ENCODE measurements at places on chromosomes 6 and 20.

DNA sequence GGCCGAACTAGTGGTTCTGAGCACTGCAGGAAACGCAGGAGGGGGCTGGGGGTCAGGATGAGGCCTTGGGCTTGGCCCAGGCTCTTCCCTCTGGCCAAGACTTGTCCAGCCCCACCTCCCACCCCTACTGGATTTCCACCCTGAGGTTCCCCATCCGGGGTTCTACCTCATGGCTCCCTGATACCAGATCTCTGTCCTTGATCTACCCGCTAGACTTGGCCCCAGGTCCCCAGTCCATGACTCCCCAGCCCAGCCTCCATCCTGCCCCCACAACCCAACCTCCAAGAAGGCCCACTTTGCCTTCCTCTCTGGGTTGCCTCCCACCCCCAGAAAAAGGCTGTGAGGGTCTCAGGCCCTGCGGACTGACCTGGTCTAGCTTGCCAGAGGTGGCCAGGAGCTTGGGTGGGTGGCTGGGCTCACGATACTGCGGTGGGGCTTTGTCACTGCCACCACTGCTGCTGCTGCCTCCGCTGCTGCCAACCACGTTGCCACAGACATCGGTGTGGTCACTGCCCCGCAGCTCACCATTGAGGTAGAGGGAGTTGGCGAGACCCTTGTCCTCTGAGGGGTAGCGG lies 6.8 kb upstream of the FASTKD5 start:
- no peak for DNase-seq

DNA sequence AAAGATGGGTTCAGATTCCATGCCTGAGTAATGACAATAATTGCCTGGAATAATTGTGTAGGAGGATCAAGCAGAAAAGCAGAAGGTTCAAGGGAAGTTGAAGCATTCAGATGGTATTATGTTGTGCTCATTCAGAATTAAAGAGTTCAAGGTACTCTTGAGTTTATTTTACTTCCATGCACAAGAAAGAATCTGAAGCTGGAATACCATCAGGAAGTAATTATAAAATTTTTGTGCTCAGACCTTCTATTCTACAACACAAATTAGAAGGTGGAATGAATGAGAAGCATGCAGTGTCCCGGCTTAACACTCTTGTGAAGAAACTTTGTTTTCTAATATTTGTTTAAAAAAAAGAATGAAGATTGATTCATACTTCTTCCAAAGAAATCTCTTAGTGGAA lies 139.4 kb upstream of the ENPP5 start:
- DNase-seq: no peak

DNA sequence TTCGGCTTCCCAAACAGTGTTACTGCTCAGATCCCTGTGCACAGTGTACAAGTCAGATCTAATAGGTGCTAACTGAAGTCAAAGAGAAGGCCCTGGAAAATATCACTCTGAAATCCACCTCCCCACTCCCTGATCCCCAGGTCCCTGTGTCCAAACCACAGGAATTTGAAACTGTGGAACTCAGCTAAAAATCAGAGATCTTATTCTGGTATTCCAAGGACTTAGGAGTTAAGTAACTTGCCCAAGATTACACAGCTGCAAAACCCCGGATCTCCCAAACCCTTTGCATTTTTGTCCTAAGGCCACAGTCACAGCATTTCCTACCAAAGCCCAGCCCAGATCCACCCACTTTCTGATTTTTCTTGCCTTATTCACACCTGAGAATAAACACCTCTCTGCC lies 32.3 kb upstream of the SLC23A2 start:
- no peak for DNase-seq

- no peak for DNase-seq
Measured at GRCh38 chr6:33392595-33392948, 949 bp downstream of the KIFC1 start.

DNA sequence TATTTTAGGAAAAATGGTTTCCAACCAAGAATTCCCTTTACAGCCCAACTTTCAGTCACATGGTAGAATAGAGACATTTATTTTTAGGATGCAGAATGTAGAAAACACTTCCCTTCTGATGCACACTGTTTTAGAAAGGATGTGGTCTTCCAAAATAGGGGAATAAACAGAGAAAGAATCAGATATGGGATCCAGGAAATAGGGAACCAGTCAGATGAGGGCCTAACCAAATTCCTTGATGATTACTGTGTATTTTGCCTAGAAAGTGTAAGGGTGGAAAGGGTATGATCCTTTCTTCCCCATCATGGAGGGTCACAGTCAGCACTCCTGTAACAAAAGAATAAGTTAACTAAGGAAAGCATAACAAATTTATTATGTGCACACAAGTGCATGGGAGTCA lies 27.4 kb downstream of the SLX4IP start:
- DNase-seq: no peak

DNA sequence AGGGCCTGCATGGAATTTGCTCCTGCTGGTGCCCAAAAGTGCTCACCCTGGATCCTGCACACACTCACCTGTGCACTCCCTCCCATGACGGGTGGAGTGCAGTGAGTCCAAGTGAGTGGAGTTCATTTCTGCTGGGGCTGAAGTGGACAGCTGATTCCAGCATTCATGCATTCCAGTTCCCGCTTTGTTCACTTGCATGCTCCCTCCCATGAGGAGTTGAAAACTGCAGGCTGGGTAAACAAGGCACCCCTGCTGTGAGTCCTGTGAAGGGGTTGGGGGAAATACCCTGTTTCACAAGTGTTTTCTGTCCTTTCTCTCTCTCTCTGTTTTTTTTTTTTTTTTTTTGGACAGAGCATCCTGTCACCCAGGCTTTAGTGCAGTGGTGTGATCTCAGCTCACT lies 454.1 kb upstream of the NOX3 start:
- no peak for DNase-seq

GRCh38 chr20:52918311-52918710 lies 53.8 kb upstream of the TSHZ2 start:
- no peak for DNase-seq

DNA sequence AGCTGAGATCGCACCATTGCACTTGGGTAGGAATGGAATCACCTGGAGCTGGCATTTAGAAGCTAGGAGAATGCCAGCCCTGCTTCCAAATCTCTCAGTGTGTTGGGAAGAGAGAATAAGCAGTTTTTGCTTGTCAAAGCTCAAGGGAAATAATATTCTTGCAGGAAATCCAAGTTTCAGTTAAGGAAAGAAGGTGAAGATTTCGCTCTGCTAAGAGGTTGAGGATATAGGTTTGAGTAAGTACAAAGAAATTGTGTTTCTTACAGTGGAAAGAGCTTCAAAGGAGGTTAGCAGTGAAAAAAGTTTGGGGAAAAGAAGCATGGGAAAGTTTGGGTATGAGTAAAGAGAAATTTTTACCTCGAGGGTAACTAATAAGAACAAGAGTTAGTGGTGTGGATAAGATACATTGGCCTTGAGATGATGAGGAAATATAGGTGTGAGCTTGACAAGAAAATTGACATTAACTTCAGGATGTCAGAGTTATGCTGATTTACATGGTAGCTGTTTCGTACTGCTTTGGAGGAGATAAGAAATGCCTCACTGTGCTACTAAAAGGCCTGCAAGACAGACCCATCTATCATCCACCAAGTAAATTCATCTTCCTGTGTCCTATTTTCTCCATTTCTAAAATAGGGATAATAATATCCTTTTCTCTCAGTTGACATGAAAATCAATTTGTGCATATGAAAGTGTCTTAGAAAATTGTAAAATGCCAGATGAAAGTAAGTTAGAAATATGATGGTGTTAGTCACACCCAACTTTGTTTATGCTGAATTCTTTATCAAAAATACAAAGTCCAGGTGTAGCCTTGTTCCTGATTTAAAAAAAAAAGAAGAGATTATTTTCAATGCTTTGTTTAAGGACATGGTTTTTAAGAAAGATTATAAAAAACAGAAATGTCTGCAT lies 12.8 kb upstream of the HINT3 start:
- no peak for DNase-seq
